ENCODE measurements at places on chromosomes 3 and 15.

- DNase-seq = no peak
Measured at GRCh38 chr3:102450976-102451375, 16.2 kb downstream of the ZPLD1 start.

- DNase-seq = no peak
Measured at GRCh38 chr3:39106851-39107387, 508 bp downstream of the GORASP1 start.

DNA sequence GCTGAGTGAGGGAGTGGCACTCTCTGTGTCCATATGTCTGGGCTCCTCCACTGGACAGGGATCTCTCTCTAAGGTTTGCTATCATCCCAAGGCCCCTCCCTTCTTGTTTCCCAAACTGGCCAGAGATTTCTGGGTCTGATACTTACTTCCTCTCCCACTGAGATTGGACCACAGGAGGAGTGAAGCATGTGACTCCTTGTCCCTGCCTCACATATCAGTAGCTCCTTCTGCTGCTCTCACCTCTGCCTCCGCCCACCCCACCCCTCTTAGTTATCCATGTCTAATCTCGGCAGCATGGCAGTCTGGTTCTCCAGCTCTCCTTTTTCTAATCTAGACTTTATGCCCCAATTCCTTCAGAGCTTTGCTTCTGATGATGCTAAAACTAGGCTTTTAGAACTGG, 223.1 kb downstream of the RPLP1 start:
- DNase-seq = no peak

DNA sequence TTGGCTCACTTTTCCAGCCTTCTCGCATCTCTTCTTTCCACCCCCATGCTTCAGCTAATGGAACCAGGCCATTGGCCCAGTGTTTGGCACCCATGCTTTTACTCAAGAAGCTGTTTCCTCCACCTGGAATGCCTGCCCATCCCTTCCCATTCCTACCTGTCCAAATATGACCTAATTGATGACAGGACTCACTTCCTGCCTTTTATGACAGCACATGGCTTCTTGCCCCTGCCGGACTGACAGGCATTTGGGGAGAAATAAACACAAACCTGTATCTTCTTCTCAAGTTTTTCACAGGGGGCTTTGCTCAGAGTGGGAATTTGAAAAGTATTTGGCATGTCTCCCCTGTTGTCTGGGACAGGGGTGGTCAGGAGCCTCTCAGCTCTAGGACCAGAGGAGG, 120.1 kb downstream of the ABHD5 start:
- no peak for DNase-seq
